Globus pallidus (tissue), 1 donor: ENCODE measurements at places on chromosomes 1 and 21.

DNA sequence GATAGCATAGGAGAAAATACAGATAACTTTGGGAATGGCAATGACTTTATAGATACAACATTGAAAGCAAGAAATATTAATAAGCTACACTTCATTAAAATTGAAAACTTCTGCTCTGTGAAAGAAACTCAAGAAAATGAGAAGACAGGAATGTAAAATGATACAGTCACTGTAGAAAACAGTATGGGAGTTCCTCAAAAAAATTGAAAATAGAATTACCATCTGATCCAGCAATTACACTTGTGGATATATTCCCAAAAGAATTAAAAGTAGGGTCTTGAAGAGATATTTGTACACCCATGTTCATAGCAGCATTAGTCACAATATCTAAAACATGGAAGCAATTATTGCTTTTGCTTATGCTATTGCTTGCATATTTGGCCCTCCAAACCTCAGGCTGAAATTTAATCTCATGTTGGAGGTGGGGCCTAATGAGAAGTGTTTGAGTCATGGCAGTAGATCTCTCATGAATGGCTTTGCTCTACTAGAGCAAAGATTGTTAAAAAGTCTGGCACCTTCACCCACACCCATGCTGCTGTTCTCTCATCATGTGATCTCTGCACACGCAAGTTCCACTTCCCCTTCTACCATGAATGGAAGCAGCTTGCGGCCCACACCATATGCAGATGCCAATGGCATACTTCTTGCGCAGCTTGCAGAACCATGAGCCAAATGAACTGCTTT, 15.3 kb upstream of the AHCYL1 start:
- no peak for DNase-seq

DNA sequence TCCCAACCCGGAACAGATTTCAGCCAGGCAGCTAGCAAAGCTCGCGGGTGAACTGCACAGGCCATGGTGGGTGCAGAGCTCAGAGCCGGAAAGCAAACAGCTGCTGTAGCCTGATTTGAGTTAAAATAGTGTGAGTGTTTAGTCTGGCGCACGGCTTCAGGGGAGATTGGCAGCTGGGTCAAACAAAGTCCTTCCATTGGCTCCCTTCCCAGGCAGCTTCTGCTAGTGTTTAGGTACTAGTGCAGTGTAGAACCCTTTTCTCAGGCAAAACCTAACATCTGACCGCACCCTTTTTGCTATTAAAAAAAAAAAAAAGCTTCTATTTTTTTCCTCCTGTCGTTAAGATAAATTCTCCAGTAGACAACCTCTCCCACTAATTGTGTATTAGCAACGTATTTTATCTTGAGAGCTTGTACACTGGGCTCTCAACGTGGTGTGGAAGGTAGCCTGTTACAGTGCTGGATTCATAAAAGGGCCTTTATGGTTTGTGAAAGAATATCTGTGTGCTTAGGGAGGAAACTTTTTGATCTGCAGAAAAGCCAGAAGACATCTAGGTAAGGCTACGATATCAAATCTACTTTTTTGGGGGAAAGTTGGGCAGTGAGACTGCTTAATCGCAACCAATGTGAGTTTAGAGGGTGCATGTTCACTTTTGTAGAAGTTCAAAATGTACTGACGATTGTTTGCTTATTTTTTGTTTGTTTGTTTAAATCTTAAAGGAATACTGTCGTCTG, 689.6 kb downstream of the USP25 start:
- peak; percentile 73 for DNase-seq

DNA sequence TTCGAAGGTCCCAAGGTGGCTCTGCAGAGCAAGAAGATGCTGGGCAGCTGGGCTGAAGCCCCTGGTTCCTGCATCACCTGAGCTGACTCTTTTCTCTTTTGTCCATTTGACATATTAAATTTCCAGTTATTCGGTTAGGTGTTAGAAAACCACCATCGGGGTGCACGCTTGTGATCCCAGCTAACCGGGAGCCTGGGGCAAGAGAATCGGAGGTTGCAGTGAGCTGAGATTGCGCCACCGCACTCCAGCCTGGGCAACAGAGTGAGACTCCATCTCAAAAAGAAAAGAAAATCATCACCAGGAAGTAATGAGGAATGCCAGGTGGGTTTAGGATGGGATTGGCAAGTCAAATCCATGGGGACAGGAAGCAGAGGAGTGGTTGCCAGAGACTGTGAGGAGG, 76.3 kb upstream of the ZC3H12A start:
- DNase-seq = no peak

GRCh38 chr1:59156051-59156450, 140.8 kb upstream of the FGGY start:
- no peak for DNase-seq

DNA sequence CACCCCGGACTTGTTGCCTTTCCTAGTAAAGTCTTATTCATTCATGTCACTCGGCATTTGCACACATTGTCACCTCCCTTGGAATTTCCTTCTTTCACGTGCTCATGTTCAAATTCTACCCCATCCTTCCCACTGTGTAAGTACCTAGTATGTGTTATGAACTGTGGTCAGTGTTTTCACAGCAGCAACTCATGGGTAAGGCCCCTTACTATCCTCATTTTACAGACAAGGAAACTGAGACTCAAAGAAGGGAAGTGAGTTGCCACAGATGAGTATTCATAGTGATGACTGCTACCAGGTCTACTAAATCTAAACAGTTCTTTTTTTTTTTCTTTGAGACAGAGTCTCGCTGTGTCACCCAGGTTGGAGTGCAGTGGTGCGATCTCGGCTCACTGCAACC, 10.5 kb downstream of the CITED4 start:
- DNase-seq = no peak

DNA sequence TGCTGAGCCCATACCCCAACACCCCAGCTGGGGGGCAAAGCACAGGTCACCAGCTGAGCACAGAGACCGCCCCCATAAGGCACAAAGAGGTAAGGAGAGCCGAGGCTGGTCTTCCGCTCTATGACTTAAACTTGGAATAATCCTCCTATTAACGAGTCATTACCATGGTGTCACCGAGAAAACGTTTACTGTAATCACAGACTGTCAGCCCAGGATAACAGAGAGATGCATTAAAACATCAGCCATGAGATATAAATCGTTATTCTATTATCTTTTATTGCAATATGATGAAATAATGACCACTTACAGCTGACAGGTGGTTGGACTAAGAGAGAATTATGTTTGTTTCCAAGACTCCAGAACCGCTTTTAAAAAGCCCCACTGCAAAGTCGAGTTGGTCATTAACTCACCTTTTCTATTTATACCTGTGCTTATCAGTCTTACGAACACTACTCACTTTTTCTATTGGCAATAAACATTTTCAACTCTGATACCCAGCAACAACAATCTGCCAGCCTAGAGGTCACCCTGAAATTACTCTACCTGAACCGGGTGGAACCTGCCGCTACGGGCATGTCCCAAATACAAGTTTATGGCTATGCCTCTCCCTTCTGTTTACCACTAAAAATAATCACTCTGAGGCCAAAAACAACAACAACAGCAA, 21.5 kb downstream of the NPHP4 start:
- DNase-seq = no peak

DNA sequence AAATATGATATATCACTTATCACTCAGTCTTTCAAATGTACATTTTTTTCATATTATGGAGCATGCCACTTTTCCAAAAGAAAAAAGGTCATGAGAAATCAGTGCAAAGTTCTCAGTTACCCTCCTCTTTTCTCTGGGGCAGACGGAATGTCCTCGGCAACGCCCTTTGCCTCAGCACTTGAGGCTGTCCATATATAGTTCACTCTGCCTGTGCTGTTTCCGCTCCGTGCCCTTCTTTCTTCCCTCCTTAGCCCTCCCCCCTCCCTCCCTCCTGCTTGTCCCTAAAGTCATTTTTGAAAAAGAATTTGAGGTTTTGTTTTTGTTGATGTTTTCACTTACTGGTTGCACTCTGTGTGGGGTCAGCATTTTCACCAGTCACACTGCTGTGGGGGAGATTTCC, 5.4 kb downstream of the BARHL2 start:
- no peak for DNase-seq
